K562 (cell line): ENCODE measurements at places on chromosomes 4 and X. TPM values are rescaled to one million over a fixed set of nuclear protein-coding genes. Genes with fewer than 3 reads are reported as not detected.

- no peak for DNase-seq
These were observed 1095.5 kb upstream of the LCORL start for GRCh38 chr4:19117022-19117421.

The FRMD7 gene
- polyA plus RNA-seq, result 0.09 TPM in 1 of 2 replicates, not detected in the other

DNA sequence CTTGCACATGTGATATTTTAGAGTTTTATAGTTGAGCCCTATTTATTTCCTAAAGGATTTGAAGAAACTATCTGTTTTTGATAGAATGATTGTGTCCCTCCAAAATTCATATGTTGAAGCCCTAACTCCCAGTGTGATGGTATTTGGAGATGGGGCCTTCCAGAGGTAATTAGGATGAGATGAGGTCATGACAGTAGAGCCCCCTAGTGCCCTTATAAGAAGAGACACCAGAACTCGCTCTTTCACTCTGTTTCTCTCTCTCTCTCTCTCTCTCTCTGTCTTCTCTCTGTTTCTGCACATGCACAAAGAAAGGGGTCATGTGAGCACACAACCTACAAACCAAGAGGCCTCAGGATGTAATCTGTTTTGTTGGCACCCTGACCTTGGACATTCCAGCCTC, 921.9 kb upstream of the DIAPH2 start:
- no peak for DNase-seq

DNA sequence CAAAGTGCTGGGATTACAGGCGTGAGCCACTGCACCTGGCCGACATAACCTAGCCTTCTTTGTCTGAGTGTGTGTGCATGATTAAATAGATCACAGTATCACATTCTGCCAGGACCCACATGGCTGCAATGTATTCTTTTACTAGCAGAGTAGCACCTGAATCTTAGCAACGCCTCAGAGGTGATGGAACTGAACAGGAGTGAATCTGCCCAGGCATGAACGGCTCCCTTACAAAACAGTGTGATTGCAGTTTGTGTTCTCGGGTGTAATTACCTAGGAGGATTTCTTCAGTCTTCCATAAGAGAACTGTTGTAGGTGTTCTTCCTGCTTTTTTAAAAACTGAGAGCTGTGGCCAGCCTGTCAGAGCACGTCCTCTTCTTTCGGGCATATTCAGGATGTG, 122.7 kb upstream of the STS start:
- DNase-seq, result no peak

DNA sequence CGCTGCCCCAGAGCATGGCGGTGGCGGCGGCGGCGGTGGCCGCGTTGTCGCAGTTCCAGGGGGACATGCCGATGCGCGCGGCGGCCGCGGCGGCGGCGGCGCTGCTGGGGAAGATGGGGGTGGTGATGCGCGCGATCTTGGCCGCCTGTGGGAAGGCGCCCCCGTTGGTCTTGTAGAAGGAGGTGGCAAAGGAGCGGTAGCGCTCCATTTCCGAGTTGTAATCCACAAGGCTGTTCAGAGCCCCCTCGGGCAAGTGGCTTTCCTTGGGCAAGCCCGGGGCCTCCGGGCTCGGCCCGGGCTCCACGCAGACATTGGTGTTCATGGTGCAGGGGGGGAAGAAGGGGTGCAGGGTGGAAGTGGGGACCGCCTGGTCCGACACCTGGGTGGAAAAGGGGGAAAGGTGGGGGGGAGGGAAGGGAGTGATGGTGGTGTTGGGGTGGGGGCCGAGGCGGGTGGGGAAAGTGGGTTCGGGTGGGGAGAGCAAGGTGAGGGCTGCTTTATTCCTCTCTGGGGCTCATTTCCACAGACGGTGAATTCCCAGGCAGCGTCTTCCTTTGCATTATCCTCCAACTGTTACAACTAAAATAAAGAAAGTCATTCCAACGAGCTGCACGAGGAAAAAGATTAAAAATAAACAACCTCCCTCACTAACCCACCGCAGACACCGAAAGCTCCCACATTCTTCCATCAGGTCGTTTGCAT, 3.1 kb downstream of the CXXC4 start:
- DNase-seq, result peak; percentile 44

- DNase-seq, result no peak
These were observed 225.4 kb upstream of the AGA start for GRCh38 chr4:177667687-177668086.

The CABS1 gene
- polyA plus RNA-seq, result not detected in 2 replicates

DNA sequence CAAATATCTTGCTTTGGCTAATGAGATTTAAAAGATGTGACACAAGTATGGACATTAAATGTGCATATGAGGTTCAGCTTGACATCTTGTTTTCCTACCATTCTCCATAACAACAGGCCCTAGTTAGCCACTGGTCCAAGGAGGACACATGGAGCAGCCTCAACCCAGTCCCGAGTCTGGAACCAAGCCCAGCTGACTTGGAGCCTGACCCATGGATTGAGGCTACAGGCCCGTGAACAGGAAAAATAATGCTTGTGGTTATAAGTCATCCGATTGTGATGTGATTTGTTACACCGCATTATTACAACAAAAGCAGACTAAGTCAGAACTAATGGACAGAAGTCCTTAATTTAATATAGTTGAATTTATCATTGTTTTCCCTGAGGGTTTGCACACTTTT, 123.2 kb upstream of the BANK1 start:
- DNase-seq, result no peak

The NAT8L gene
- 2.9 and 3.7 TPM in 2 replicates for polyA plus RNA-seq

GRCh38 chr4:182770259-182770995, 146.8 kb downstream of the DCTD start:
- DNase-seq, result no peak

- no peak for DNase-seq
These were observed 60.1 kb downstream of the MXRA5 start for GRCh38 chrX:3286196-3286945.

The CHST7 gene
- 0.03 TPM in 1 of 2 replicates, not detected in the other for polyA plus RNA-seq

The ASMT gene
- not detected in 2 replicates for polyA plus RNA-seq

The BMPR1B gene
- not detected in 2 replicates for polyA plus RNA-seq

The CCDC158 gene
- not detected in 2 replicates for polyA plus RNA-seq

- no peak for DNase-seq
These were observed 7.8 kb upstream of the ATP2B3 start for GRCh38 chrX:153509592-153509991.

The GIMD1 gene
- not detected in 2 replicates for polyA plus RNA-seq

GRCh38 chrX:8242431-8243020, 71.5 kb upstream of the VCX2 start:
- DNase-seq, result no peak

- DNase-seq, result no peak
These were observed 12.4 kb downstream of the TNIP2 start for GRCh38 chr4:2743518-2744445.

DNA sequence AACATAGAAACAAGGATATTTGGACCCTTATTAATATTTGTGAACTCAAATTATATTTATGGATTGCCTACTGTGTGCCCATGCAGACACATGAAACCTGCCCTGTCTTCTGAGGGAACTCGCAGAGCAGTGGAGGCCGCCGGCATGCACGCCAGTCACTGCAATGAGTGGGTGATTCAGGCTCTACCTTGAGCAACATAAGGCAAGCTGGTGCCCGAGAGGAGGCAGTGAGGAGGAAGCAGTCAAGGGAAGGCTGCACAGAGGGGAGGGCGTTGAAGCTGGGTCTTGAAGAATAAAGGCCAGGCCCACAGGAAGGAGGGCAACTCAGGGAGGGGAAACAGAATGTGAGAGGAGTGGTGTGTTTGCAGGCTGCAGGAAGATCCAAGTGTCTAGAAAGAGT, 52.8 kb downstream of the PPEF2 start:
- DNase-seq, result peak; percentile 7

DNA sequence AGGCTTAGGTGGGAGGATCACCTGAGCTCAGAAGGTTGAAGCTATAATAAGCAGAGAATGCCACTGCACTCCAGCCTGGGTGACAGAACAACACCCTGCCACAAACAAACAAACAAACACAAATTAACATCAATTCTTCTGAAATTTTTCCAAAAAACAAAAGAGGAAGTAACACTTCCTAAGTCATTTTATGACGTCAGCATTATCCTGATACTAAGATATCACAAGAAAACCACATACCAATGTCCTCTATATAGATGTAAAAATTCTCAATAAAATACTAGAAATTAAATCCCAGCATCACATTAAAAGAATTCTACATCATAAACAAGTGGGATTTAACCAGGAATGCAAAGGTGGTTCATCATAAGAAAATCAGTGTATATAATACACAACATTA, 64.4 kb upstream of the STK26 start:
- DNase-seq, result no peak

The MGAT4D gene
- polyA plus RNA-seq, result not detected in 2 replicates

DNA sequence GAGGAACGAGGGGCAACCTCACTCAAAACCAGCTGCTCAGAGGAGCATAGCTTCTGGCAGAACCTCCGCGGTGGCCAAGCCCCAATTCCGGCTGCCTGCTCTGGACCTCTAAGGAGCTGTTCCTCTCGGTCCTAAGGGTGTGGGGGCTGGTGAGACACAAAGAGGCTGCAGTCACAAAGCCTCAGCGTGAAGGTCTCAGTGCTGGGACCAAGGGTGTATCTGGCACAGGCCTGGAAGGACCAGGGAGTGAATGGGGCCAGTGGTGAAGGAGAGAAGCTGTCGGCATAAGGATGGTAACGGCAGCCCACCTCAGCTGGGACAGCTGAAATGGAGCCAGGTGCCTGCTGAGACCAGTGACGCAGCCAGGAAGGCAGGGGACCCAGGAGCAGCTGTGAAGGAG, 5.3 kb downstream of the PDE6B start:
- DNase-seq, result no peak

DNA sequence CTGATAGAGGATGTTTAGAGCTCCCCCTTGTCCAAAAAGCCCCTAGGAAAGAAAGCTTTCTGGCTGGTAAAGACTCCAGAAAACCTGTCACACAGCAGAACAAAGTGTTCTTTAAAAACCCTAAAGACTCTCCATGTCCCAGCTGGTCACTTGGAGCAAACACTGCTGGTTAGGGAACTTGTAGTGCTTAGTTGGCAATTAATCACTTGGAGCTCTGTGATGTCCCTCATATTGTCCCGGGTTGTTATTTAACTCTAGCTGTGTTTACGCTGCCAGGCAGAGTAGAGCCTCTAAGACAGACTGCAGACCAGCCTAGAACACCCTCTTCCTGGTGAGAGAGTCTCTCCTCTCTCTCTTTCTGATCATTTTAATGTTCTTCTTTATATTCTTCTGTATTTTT, 267.3 kb downstream of the BCOR start:
- no peak for DNase-seq

GRCh38 chrX:2799369-2799768, 29.4 kb upstream of the GYG2 start:
- DNase-seq, result no peak

GRCh38 chr4:2276581-2277325, 14.8 kb upstream of the MXD4 start:
- DNase-seq, result no peak

DNA sequence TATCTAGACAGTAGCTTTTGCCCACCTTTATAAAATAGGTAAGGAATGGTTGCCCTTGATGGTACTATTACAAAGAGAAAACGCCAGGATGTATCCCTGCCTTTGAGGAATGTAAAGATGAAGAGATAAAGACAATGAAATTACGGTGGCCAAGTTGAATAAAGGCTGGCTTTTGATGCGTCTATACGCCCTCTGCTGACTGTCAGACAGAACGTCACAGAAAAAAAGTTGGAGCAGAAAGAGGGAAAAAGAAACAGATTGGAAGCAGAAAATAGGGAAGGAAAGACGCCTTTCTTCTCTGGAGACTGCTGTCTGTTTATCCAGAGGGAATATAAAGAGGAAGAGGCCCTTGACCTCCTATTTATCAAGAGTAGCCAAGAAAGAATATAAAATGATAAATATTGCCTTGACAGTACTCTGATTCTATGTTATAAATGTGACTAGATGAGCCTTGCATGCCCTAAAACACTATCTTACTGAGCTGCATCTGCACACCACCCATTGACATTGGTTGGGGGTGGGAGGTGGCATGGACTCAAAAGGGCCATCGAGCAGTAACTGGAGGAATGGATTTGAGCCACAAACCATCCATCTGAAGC, 30.6 kb downstream of the PCDH19 start:
- no peak for DNase-seq

The RNF150 gene
- not detected in 2 replicates for polyA plus RNA-seq

The CUL4B gene
- 25.8 and 33.5 TPM in 2 replicates for polyA plus RNA-seq

The MCTS1 gene
- 117 and 120 TPM in 2 replicates for polyA plus RNA-seq

DNA sequence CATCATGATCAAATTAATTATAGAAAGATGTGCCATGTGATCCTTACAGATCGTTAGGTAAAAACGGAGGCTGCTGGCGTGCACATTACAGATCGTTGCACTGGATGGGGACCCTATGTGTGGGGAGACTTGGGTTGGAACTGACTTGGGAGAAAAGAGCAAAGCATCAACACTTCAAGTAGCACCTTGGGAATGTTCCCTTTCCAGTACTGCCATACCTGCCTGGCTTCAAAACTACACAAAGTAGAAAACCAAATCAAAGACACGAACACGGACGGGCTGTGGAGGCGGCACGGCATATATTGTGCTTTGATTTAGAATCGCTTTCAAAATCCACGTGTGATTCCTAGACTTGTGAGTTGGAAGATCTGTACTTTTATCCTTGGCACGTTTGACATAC, 898 bp downstream of the CMC4 start:
- DNase-seq, result no peak

DNA sequence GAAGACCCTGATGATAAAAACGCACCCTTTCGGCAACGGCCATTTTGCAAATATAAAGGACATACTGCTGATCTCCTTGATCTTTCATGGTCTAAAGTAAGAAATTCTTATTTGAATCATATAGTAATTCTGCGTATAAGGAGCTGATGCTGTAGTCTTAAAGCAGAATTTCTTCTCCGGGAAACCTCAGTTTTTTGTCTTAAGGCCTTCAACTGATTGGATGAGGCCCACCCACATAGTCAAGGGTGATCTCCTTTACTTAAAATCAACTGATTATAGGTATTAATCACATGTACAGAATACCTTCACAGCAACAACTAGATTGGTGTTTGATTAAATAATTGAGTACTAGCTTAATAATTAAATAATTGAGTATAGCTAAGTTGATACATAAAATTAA, 62.8 kb upstream of the DOCK11 start:
- no peak for DNase-seq

- no peak for DNase-seq
These were observed 78.2 kb downstream of the MSL3 start for GRCh38 chrX:11836284-11836683.

DNA sequence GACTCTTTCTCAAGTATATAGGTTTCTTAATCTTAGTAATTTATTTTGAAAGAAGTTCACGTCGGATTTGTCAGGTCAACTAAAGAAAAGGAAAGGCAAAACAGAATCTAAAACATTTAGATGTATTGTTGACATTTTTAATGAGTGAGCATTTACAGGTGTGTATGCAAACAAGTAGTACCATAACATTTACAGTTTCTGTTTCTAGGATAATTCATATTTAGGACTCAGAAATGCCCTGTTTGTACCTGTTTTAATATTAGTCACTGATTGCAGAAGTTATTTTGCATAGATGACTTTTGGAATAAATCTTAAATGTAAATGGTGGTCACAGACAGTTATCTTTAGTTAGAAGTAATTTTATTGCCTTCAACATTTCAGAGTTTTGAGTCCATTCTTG, 151.3 kb upstream of the NUDT6 start:
- no peak for DNase-seq
